Stimulated activated CD8-positive, alpha-beta memory T cell treated with anti-CD3 and anti-CD28 coated beads, Interleukin-2, amount 100 ng/mL, for 1 hour (primary cell): ENCODE measurements at places on chromosomes 5 and 9.

GRCh38 chr5:15009420-15009819 lies 137.8 kb upstream of the ANKH start:
- no peak for DNase-seq

- no peak for DNase-seq
Observed at GRCh38 chr5:67996596-67996995, 219.0 kb upstream of the PIK3R1 start.

GRCh38 chr5:78778538-78778937 lies 130.0 kb upstream of the LHFPL2 start:
- no peak for DNase-seq

DNA sequence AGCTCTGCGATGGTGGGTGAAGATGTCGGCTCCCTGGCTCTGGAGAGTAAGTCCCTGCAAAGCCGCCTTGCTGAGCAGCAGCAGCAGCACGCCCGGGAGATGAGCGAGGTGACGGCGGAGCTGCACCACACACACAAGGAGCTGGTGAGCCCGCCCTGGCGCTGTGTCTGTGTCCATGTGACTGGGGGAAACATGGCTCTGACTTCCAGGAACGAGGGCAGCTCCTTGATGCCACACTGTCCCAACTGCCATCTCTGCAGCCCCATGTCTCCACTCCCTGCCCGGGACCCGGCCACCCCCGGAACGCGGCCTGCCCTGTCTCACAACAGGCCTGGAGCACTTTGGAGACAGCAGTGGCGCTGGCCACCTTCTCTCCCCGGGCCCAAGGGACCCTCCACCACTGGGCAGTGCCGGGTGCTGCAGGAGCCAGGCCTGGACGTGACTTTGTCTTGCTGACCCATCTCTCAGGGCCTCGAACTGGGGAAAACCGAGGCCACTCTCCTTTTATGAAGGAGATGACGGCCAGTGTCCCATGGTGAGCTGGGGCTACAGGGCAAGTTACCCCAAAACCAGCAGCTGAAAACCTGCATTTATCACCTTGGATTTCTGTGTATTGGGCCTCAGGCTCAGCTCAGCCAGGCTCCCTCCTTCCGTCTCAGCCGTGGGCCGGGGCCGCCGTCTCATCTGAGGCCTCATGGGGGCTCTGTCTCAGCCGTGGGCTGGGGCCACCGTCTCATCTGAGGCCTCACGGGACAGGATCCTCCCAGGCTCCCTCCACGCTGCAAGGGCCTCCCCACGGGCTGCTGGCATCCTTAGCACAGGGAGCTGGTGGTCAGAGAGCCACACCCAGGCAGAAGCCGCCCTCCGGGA lies 28.6 kb downstream of the CEP72 start:
- DNase-seq: no peak

- DNase-seq: no peak
Observed at GRCh38 chr5:84564321-84565075, 179.8 kb upstream of the EDIL3 start.

DNA sequence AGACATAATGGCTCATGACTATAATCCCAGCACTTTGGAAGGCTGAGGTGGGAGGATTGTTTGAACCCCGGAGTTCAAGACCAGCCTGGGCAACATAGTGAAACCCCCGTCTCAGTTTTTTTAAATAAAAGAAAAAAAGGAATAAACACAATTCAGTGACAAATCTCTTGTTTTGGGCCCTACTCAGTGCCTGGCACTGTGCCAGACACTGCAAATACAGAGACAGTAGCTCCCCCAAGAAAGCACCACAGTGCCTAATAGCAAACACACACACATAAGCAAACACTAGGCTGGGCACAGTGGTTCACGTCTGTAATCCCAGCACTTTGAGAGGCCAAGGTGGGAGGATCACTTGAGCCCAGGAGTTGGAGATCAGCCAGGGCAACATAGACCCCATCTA lies 49.7 kb upstream of the GRHPR start:
- DNase-seq: no peak

DNA sequence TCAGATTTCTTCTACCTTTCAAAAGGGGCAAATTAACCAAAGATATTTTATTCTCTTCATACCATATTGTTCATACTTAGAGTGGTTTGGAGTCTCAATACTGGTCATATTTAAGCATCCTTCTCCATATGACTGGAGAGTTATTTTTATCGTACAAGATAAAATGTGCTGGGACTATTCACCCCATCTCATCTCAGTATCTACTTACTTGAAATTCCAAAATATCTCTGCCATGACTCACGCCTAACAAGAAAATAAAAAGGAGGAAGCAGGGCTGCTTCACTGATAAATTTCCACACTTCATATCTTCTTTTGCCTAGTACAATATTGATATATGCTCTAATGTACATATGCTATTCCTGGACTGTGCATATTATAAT lies 277.9 kb upstream of the CDH9 start:
- DNase-seq: no peak

GRCh38 chr5:18457255-18457654 lies 823.0 kb downstream of the TAF11L14 start:
- no peak for DNase-seq

DNA sequence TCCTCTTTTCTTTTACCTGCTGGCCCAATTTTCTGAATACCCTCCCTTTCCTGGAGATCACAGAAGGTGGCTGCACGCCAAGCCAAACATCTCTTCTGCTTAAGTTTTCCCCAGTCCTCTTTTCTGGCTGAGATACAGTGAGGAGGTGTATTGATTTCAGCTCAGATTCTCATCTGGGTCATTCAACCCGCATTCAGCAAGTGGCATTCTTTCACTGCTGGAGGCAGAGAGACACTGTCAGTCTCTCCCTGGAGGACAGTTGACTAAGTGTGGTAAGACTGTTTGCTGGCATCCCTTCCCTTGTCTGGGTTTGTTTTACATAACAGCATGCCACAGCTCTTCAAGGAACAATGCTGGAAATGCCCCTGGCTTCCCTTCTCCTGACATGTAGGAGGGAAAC lies 60.5 kb downstream of the GABRG2 start:
- DNase-seq: no peak

DNA sequence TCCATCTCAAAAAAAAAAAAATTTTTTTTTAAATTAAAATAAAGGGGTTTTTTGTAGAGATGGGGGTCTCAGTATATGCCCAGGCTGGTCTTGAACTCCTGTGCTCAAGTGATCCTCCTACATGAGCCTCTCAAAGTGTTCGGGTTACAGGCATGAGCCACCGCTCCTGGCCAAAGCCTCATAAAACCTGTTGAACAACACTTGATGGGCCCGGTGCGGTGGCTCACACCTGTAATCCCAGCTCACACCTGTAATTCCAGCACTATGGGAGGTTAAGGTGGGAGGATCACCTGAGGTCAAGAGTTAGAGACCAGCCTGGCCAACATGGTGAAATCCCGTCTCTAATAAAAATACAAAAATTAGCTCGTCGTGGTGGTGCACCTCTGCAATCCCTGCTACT lies 7.7 kb upstream of the NPM1 start:
- no peak for DNase-seq

DNA sequence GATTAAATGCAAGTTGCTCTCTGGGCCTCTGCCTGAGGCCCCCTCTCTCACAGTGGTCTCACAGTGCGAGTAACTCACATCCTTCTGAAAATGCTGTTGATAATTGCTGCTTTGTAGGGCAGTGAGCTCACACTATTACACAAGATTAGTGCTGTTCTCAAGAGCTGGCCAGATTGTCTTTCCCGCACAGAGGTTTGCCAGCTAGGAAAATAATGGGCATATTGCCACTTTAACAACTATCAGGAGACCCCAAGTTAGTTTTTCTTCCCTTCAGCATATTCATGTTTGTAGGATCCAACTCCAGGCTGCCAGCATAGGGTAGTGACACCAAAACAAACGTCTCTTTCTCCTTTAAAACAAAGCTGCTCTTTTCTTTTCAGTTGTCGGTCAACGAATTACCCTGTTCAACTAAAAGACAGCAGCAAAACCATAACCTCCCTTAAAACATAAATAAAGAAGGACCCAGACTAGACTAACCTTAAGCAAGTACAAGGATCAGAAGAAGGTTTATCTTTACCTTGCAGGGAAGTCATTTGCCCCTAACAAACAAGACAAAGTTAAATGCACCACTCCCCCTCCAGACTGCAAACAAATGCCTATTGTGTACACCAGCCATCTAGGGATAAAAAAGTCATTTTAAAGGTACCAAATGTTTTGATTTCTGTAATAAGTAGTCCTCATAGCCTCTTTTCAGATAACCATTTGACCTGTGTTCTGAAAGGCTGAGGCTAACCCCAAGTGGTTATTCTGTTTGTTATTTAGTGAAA lies 91.4 kb downstream of the VCAN start:
- no peak for DNase-seq

GRCh38 chr9:110691002-110691549 lies 22.5 kb downstream of the MUSK start:
- no peak for DNase-seq

DNA sequence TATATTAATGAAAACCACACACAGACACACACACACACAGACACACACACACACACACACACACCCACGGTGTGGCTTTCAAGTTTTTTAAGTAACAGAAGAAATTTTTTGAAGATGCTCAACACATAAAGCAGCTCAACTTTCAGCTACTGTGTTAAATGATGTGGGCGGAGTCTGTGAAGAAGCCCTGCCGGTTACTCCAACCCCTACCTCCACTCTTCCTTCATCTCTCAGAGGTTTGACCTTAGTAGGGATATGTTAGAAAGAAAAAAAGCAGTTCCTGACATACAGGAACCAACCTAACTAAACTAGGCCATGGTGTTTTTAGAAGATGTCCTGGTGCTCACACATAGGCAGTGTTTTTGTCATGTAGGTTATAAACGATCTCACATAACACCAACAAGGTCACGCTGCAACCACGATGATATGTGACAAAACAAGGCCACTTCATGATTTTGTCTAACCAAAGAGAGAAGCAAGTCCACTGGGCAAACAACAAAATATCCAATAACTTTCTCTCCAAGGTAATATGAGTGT lies 112.8 kb downstream of the EMB start:
- DNase-seq: no peak

DNA sequence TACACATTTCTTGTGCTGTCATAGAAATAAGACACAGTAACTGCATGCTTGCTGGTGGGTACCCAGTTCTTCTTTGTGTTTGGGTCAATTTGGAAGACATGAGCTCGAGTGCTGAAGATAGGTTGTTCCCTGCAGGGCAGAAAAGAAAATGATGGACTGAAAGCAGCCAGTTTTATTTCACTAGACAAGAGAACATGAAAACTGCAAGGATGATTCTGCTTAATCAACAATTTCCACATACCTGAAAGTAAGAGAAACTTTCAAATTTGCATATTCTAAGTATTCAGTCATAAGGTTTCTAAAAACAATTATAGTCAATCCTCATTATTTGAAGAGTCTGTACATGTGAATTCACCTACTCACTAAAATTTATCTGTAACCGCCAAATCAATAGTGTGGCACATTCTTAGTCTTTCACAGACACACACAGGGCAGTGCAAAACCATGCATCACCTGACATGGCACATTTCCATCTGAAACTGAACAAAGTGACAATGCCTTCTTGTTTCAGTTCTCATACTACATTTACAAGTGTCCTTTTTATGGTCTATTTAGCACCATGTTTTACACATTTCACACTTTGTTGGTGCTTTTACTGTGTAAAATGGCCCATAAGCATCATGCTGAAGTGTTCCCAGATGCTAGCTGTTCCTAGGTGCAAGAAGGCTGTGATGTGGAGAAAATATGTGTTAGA lies 56.9 kb downstream of the HOMER1 start:
- DNase-seq: no peak

- no peak for DNase-seq
Observed at GRCh38 chr9:133004999-133005760, 25.6 kb upstream of the GTF3C5 start.

GRCh38 chr5:141913560-141914198 lies 10.0 kb upstream of the DELE1 start:
- no peak for DNase-seq

- DNase-seq: no peak
Observed at GRCh38 chr9:4068449-4068848, 231.4 kb downstream of the GLIS3 start.

DNA sequence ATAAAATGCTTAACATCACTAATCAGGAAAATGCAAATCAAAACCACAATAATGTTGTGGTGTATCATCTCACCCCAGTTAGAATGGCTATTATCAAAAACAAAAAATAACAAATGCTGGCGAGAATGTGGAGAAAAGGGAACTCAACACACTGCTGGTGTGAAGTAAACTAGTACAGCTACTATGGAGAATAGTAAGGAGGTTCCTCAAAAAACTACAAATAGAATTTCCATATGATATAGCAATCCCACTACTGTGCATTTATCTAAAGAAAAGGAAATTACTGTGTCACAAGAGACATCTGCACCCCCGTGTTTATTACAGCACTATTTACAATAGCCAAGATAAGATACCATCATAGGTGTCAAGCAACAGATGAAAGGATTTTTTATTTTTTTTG lies 214.5 kb upstream of the RASA1 start:
- DNase-seq: no peak

GRCh38 chr9:98085944-98086343 lies 29.4 kb downstream of the NANS start:
- no peak for DNase-seq
